ENCODE measurements at places on chromosomes 4 and X.

- DNase-seq, result no peak
Observed at GRCh38 chr4:184392748-184393559, 81.4 kb downstream of the IRF2 start.

- DNase-seq, result no peak
Observed at GRCh38 chrX:151713849-151714248, 2.0 kb upstream of the FATE1 start.

- no peak for DNase-seq
Observed at GRCh38 chr4:121873604-121874003, 3.3 kb upstream of the BBS7 start.

DNA sequence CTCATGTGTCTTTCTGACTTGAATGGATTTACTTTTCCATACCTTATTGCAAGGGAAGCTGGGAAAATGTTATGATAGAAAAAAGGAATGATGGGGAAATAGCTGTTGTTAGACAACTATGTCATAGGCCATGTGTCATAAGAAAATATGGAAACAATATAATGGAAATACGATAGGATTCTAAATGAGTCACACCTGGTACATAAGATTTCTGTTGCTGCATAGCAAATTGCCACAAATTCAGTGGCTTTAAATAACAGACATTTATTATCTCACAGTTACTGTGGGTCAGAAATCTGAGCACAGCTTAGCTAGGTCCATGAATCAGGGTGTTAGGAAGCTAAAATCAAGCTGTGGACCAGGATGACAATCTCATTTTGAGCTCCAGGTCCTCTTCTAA, 44.6 kb upstream of the ANKRD50 start:
- no peak for DNase-seq

DNA sequence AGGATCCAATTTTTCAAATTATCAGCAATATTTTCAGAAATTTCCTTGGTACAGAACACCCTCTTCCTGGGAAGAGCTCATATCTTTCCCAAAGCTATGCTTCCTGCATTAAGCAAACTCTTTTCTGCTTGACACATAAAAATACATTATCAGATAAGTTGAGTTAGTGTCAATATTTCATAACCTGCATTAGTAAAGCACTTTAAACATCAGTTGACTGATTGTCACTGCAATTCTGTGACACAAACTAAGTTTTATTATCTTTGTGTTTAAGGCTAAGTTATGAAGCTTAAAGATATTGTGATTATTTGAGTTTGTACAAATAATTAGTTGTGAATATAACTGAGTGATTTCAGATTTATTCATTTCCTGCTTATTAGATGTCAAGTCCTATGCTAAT, 1045.4 kb upstream of the GRID2 start:
- no peak for DNase-seq

- DNase-seq, result no peak
Observed at GRCh38 chr4:122588453-122589238, 32.2 kb downstream of the IL21 start.

DNA sequence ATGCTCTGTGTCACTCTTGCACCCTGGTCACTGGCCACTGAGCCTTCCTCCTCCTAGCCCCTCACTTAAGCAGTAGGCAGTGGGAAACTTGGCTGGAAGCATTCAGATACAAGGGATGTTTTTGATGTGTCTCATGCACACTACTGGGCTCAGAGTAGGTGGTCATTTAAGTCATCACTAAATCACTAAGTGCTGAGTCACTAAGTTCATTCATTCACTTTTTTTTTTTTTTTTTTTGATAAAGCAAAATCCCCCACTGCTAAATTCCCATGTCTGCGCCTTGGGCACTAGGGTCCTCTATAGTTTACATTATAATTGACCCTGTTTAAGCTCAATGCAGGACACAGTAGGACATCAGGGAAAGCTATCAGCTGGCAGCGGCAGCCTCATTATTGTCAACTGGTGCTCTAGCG, 182.4 kb upstream of the MBNL3 start:
- DNase-seq, result no peak

DNA sequence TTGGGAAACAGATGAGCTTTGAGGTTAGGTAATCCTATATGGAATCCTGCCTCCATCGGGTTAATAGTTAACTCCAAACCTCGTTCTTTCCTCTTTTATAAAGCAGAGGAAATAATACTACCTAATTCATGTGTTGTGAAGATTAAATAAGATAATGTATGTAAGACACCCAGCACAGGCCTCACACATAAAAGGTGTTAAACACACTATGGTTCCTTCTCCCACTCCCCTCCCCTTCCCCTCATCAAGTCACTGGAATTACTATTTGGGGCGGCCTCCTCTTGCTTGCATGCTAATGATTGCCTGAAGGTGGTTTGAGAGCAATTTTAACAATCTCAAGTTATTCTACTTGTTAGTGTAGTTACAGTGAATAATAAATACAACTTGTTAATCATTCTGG, 404.4 kb upstream of the RASGEF1B start:
- DNase-seq, result no peak

DNA sequence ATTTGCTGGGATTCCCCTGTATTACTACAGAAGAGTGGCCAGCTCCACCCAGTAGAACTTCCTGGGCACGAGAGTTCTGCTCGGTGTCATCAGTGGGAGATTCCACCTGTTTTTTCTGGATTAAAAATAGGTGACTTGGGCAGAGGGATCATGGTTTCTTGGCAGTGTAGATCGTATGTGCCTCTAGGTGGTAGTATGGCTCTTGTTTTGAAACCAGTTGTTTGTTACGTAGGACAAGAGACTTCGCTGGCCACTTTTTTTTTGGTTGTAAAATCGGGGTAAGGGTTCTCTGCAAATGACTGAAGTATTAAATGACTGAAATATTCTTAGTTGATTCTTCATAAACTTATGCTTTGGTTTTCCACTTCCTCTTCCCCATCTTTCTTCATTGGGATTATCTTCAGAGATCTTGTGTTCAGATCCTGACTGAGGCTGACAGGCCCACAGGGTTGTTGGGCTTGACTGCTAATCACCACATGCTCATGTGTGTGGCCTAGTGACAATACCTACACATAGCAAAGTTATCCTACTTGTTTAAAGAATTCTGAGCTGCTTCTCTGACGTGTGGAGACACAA, 43.8 kb upstream of the WDR1 start:
- no peak for DNase-seq

- DNase-seq, result no peak
Observed at GRCh38 chrX:64885850-64886249, 90.4 kb downstream of the ZC4H2 start.

- no peak for DNase-seq
Observed at GRCh38 chr4:141247430-141247780, 26.7 kb downstream of the ZNF330 start.

DNA sequence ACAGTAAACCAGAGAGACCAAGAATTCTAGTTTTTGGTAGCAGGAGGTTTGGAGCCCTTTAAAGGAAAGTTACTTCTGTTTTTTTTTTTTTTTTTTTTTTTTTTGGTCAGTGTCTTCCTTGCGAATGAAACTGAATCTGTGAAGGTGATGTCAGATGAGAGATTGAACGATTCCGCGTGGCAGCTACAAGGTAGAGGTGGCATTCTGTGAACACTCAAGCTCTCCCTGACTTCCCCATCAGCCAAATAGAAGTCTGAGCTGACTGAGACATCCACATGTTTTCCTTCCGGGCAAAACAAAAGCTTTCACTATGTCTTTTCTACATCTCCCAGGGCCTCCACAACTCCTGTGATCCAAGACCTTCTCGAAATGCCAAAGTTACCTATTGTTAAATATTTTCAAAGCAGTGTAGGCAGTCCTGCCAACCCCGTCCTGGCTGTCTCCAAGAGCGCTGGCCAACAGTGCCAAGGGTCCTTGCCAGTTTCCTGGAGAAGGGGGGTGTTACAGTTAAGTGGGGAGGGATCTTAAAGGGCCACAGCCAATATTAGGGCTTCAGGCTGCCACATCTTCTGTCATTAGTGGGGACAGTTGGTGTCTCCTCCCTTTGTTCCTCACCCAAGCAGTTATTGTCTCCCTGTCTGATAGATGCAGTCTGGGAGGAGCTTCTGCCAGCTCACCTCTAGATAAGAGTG, 102.9 kb upstream of the SLC34A2 start:
- DNase-seq, result no peak

DNA sequence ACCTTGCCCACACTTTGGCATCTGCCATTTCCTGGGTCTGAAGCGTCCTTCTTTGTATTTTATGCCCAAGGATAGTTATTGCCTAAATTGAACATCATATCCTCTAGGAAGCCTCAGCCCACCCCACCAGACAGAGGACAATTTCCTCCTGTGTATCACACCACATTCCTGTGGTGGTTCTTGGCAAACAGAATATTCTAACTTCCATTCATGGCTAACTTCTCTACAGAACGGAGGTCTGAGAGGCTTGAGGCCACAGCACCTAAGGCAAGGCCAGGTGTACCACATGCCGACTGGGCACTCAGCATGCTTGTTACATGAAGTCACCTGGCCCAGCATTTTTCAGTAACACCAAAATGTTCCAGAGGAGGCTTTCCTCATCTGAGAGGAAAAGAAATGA, 42.4 kb downstream of the CD99L2 start:
- no peak for DNase-seq

DNA sequence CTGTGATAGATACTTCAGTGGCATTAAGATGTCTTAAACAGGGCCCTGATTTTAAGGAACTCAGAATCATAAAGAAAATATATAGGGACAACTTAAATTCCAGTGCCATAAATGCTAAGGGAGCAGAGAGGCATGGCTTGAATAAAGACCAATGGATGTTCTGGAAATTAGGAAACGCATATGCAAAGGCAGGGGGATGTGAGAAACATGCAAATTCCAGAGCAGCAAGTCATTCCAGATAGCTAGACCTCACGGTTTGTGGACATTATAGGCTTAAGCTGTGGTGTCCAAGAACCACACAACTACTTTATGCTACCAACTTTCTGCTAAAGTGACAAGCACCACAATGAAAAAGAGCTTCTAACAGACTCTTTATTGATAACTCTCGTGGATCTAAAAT, 132.6 kb upstream of the ANK2 start:
- DNase-seq, result no peak

- DNase-seq, result no peak
Observed at GRCh38 chrX:150262456-150262855, 100.7 kb upstream of the MAMLD1 start.

GRCh38 chr4:45482346-45482745, 641.5 kb downstream of the GABRG1 start:
- DNase-seq, result no peak
